Effector memory CD4-positive, alpha-beta T cell (primary cell): ENCODE measurements at places on chromosomes 7 and 10.

- DNase-seq: no peak
Observed at GRCh38 chr10:119006451-119007210, 22.9 kb upstream of the NANOS1 start.

- DNase-seq: no peak
Observed at GRCh38 chr7:19001854-19002253, 115.6 kb downstream of the TWIST1 start.

DNA sequence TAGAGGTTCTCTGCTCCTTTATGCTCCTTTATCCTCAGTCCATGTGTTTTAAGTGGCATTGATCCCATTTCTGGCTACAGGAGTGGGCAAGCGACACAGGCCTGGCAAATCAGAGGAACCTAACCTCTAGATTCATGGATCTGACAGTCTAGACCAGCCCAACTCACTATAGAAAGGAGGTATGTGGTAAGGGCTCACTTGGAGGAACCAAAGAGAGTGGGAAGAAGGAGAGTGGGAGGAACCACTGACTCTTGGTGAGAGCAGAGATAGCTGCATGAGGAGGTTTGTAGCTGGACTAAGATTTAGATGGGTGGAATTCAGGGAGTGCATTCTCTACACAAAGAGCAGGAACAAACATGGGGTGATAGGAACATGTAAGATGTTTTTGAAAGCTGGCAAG lies 11.6 kb upstream of the FRAT1 start:
- no peak for DNase-seq

DNA sequence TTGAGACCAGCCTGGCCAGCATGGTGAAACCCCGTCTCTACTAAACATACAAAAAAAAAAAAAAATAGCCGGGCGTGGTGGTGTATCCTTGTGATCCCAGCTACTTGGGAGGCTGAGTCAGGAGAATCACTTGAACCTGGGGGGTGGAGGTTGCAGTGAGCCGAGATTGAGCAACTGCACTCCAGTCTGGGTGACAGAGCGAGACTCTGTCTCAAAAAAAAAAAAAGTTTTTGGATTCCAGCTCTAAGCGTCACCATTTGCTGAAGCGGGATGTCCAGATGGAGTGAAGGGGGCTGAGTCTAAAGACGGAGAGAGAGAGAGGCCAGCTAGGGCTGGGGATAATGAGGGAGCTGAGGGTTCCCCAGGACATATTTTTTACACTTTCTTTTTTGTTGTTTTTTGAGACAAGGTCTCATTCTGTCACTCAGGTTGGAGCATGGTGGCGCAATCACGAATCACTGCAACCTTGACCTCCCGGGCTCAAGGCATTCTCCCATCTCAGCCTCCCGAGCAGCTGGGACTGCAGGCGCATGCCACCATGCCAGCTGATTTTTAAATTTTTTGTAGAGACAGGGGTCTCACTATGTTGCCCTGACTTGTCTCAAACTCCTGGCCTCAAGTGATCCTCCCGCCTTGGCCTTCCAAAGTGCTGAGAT lies 9.4 kb upstream of the HK1 start:
- no peak for DNase-seq

GRCh38 chr10:119090026-119090795 lies 9.6 kb upstream of the EIF3A start:
- DNase-seq: peak; percentile 16

DNA sequence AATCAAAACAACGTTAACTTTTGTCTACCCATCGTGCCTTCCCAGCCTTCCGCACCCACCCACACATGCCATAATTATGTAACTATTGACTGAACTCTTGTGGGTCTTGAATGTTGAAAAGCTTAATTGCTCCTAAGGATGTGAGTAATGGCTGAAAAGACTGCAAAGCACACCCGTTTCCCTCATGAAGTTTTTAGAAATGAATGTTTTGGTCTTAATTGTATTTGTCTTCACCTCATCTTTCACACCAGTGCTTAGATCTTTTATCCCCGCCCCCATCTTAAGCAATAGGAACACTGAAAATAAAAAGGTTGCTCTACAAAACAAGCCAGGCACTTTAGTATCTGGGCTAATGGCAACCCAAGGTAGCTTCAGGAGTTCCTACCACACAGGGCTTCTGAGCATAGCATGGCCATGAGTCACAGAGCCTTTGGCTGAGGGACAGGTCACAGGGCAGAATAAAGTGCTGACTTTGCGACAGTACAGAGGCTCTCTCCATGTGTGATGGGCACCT lies 690.5 kb downstream of the PARD3 start:
- no peak for DNase-seq

GRCh38 chr7:140056431-140057142 lies 6.2 kb downstream of the PARP12 start:
- no peak for DNase-seq

GRCh38 chr10:86043236-86043635 lies 323.4 kb downstream of the GRID1 start:
- no peak for DNase-seq

GRCh38 chr10:18102404-18102803 lies 37.8 kb upstream of the CACNB2 start:
- DNase-seq: no peak

DNA sequence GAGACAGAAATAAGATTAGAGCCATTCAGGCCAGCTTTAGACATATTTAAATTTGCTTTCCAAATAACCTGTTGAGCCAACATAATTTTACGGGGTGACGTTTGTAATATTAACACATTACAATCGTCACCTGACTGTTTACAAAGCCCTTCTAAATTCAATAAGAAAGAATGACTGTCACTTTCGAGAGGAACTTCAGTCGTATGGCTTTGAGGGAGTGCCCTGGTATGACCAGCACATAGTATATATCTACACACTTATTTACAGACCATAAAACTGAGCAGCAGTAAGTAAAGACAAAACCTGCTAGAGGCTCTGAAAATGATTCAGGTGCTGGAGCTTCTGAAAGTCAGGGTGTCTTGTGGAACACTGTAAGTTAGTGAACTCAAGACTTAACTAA lies 62.4 kb downstream of the BLNK start:
- no peak for DNase-seq

GRCh38 chr7:14834883-14835282 lies 67.7 kb downstream of the DGKB start:
- no peak for DNase-seq

DNA sequence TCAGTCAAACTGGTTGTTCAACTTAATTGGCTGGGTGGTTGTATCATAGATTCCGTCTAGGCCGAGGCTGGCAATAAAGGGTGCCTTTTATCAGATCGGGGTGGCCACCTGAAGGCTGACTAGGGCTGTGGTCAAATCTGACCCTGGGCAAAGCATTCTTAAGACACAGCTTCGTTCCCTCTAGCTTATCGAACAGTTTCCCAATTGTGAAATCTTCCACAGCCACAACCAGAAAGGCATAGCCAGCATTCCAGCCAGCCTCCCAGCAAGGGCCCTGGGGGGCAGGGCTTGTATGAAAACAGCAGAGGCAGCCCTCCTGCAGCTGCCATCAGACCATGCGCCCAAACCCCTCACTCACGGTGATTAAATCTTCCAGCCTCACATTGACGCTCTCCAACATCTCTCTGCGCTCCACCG lies 42.5 kb upstream of the TMEM213 start:
- no peak for DNase-seq

DNA sequence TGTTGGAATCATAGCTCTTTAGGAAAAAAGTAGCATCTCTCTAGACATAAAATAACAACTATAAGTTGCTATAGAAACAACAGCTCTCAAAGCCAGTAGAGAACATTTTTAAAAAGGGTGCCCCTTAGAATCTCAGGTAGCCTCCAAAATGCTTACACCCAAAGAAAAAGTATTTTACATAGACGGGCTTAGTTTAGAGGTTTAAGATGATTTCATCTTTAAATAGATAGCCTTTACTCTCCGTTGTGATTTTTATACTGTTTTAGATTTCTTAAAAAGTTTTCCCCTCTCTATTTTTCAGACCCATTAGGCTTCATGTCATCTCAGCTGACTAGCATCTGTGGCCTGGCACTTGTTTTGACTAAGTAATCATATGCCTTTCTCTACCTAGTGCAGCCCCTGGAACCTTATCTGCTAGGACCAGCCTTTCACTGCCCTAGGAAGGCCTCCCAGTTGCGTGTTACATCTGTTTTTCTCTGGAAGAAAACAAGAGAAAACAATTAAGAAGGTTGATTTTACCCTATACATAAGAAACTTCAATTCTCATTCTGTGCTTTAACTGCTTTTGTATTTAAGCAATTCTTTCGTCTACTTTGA lies 6.9 kb upstream of the BPGM start:
- no peak for DNase-seq
